Activated T-helper 17 cell treated with anti-CD3 and anti-CD28 coated beads, Interleukin-2, amount 50 U/mL, for 72 hours (primary cell): ENCODE measurements at places on chromosomes 6 and 20.

GRCh38 chr6:120804612-120805011, 529.7 kb downstream of the TBC1D32 start:
- ATAC-seq, result no peak

GRCh38 chr6:44920952-44921491, 407.1 kb upstream of the RUNX2 start:
- ATAC-seq, result no peak

DNA sequence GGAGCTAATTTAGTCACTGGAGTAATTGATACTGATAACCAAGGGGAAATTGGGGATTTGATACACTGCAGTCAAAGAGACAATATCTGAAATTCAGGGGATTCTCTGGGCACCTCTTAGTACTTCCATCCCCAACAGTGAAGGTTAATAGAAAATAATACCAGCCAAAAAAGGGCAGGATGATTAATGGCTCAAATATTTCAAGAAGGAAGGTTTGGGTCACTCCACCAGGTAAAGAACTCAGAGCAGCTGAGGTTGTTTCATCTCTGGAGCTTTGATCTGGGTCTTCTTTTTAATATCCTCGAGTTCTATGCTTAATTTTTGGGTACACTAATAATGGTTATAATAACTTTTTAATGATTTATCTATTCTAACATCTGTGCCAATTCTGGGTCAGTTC, 70.8 kb downstream of the CDKAL1 start:
- no peak for ATAC-seq

- no peak for ATAC-seq
These were observed 136.5 kb downstream of the MAP3K7 start for GRCh38 chr6:90450268-90450953.

- no peak for ATAC-seq
These were observed 59.1 kb upstream of the TMEM244 start for GRCh38 chr6:129920103-129920798.

DNA sequence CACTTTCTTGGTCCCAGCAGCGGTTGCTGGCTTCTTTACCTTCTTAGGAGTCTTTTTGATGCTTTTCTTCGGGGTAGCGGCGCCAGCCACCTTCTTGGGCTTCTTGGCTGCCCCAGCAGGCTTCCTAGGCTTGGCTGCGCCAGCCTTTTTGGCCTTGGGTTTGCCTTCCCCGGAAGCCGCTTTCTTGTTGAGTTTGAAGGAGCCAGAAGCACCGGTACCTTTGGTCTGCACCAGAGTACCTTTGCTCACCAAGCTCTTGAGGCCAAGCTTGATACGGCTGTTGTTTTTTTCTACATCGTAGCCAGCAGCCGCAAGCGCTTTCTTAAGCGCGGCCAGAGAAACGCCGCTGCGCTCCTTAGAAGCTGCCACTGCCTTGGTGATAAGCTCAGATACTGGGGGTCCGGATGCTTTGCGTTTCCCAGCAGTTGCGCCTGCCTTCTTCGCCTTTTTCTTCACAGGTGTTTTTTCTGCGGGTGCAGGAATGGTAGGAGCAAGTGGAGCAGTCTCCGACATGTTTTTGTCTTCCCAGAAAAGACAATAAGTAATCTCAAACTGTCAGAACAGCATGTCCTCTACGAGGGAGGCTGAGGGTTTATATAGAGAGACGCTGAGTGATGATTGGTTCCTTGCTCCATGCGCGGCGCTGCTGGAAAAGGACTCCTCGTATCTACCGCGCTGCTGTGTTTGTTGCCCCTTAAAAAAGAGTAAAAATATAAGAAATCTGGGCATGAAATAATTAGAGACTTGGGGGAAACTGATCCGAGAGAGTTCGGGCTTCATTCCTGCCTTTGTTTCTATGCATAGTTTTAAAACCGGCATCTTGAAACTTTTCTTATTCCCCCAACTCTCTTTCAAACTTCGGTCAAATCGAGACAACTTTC, 130.3 kb upstream of the BTN3A2 start:
- ATAC-seq, result peak; percentile 74
